ENCODE measurements at places on chromosomes 12 and 14.

DNA sequence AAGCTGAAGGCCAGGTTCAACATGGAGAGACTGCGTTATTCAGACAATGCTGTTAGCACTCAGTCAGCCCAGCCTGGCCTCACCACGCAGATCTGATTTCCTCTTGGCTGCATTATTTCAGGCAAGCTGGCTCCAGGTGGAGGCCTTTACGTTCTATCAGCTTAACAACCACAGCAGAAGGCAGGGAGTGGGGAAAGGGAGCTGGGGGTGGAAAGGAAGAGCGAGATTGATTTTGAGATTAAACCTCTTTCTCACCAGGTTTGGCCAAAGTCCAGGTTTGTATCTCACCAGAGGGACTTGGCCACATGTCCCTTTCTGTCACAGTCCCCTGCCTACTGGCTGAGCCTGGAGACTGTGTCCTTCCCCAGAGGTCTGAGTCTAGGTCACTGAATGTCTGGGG, 543.7 kb upstream of the TMEM132C start:
- no peak for DNase-seq

GRCh38 chr12:119692997-119693396, 25.1 kb downstream of the PRKAB1 start:
- no peak for DNase-seq

- no peak for DNase-seq
These were observed 60.4 kb downstream of the ANAPC7 start for GRCh38 chr12:110343114-110343513.

DNA sequence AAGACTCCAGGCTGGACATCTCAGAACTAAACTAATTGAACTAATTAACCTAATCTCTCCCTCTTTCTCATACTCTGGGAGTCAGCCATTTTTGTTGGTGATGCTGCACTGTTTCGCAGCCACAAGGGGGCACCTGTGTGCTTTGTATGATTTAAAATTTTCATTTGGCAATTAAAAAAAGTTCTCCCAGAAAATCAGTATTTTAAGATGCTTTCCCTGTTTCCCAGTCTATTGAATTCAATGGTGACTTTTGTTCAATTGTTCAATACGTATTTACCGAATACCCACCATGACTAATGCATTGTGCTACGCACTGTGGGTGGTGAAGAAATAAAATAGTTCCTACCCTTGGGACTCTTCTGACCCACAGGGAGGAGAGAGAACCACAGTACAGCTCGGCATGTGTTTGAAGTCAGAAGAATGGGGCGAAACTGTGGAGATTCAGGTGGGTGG, 63.7 kb downstream of the ZNF664 start:
- peak; percentile 51 for DNase-seq

DNA sequence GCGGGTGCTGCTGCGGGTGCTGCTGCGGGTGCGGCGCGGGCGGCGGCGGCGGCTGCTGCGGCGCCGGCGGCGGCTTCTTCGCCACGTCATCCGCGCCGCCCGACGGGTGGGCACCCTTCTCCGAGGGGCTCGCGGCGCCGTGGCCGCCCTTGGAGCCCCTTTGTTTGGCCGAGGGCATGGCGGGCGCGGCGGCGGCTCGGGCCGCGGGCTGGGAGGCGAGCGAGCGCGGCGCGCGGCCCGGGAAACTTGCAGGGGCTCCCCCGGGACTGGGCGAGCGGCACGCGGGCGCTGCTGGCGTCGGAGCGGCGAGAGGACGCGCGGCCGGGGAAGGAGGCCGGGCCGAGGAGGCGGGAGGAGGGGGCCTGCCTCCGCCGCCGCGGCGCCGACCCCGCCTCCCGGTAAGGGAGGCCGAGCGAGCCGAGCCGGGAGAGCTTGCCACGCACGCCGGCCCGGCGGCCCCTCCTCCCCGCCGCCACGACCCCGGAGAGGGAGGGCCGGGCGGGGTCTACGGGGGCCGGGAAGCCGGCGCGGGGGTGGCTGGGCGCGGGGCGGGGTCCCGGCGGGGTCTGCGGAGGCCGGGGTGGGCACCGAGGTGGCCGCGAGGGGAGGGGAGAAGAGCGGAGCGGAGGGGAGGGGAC, at the start of gene CKAP4:
CKAP4 (minus strand) TSS at position 347 of the 638 bp plus-strand sequence; CDS start at position 178, 169 bp downstream.
- DNase-seq = peak; percentile 47

DNA sequence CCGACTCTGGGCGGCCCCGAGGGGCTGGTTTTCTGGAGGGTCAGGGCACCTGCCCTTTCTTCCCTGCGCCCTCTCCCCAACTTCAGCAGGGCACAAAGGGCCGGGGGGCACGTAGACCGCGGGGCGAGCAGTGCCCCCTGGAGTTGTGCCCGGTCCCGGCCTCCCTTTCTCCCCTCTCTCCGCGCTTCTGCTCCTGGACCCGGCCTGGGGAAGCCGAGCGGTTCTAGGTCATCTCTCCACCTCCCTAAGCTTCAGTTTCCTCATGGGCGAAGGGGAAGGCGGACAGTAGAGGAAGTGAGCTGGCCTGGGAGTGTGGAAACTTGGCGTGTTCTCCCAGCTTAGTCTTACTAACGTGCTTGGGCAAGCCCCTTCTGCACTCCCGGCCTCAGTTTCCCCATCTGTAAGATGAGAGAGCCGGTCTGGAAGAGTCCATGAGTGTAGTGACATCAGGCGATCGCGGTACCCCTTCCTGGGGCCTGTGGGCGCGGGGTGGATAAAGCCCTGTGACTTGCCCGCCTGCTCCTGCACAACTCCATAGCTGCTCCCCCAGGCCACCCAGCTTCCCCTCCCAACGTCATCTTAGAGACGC, 158.6 kb upstream of the PARP11 start:
- no peak for DNase-seq

DNA sequence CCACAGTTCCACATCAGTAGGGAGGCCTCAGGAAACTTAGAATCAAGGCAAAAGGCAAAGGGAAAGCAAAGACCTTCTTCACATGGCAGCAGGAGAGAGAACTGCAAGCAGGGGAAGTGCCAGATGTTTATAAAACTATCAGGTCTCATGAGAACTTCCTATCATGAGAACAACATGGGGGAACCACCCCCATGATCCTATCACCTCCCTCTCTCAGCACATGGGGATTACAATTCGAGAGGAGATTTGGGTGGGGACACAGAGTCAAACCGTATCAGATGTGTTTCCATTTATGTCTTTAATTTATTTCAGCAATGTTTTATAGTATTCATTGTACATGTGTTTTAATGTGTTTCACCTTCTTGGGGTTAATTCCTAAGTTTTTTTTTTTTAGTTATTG, 25.8 kb downstream of the METAP2 start:
- no peak for DNase-seq

GRCh38 chr12:25421651-25422167, 131.4 kb downstream of the LMNTD1 start:
- DNase-seq = no peak

GRCh38 chr12:105911966-105912365, 226.8 kb downstream of the NUAK1 start:
- no peak for DNase-seq

DNA sequence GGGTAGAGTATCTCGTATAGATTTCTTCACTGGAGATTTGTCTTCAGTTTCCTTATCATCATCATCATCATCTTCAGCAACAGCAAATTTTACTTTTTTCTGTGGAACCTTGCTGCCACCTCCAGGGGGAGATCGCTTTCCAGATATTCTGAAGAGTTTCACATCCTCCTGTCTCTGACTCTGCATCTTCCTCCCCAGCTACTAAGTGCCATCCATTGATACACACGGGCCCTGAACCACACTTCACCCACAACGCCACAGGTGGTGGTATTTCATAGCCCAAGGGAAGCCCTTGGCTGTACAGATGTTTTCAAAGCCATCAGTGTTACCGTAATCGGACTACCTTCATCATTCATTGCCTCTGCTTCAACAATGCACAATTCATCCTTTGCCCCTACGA, 82.2 kb downstream of the PPP2R5C start:
- peak; percentile 77 for DNase-seq

- no peak for DNase-seq
These were observed 1.0 kb downstream of the PRPF39 start for GRCh38 chr14:45084946-45085346.

DNA sequence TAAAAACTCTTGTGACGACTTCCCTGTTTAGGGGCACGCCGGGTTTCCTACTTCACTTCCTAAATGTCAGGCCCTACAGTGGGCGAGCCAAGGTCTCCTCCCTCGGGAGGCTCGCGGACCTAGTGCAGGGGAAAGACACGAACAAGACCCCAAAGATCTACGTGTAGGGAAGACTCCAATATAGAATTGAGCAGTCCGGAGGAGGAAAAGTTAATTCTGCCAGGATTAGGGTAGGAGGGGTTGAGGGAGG, 564 bp downstream of the ATXN3 start:
- DNase-seq = peak; percentile 14

- no peak for DNase-seq
These were observed 62.6 kb upstream of the NTF3 start for GRCh38 chr12:5369298-5369697.

DNA sequence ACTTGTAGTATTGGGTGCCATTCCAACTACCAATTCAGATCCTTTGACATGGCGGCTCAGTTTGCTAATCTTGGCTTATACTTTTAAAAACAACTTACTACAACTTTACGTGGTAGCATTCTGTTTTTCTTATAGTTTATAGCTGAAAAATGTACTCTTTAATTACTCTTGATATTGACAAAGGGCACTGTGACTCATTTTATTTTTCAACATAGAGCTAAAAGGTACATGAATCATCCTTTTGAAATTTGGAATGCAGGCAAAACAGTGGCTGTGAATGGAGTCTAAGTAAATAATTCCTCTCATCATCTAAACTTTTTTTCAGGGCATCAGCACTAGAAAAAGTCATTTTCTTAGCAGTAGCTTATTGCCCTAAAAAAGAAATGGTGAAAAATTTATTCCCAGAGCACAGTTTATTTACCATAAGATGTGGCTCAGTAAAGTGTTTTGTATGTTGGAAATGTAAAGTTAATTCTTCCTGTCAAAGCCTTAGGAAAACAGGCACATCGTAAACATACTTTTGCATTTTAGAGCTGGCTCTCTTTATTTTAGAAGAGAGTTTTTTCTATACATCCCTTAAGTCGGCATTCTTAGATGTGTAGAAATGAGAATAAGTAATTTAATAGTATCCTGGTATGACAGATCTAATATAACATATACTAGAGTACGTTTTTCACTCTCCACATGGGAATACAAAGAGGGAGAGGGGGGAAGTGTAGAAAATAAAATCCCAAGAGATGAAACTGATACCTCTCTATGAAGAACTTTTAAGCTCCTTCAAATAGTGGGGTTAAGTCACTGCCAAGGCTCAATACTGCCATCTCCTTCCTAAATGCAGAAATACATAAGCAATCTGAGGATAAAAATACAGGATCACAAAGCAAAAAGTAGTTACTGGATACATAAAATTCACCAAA, 55.2 kb downstream of the SLC25A21 start:
- no peak for DNase-seq

- DNase-seq = peak; percentile 37
These were observed 94.6 kb upstream of the MUCL1 start for GRCh38 chr12:54759751-54760150.

DNA sequence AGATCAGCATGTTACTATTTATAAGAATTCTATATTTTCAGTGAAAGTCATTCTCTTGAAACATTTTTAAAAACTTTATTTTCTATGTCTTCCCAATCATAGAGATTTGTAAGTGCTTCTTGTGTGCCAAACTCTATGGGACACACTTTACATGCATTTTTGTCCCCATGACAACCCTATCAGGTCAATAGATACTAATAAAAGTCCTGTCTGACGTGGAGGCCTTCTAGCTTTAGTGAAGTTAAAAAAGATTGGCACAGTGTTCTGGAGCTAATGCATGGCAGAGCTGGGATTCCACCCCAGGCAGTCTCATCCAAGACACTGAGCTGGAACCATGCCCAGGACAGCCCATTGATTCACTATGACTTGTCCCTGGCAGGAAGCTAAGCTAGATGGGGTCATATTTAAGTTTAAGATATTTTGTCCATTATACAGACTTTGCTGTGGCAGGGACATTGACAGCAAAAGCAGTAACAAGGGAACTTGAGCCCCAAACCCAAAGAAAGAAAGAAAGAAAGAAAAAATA, 28.1 kb downstream of the TTC6 start:
- no peak for DNase-seq

GRCh38 chr12:22686193-22686592, 61.2 kb downstream of the ETNK1 start:
- no peak for DNase-seq

GRCh38 chr12:10072131-10072530, 26.7 kb downstream of the CLEC1A start:
- no peak for DNase-seq

- DNase-seq = no peak
These were observed 13.4 kb downstream of the HECTD4 start for GRCh38 chr12:112368856-112369255.

DNA sequence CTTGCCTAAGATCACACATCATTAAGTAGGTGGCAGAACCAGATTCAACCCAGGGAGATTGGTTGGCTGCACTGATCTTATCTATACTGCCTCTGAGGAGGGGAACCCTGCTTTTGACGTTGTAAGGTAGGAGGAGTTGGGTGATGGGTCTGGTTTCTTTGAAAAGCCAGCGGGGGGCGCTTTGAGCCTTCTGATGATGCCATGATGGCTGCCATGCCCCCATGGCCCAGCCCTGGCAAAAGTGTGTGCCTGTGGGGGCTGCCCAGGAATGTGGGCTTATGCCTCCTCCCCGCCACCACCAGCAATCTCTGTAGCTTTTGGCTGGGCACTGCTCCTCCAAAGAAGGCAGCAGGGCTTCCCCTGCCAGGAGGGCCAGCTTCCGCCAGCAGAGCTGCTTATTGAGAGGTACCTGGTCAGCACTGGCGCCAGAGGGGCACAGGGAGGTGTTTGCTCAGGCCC, 224.3 kb downstream of the SLC41A2 start:
- DNase-seq = peak; percentile 63

- DNase-seq = no peak
These were observed 449.4 kb upstream of the PRICKLE1 start for GRCh38 chr12:43038991-43039390.

- DNase-seq = no peak
These were observed 682 bp downstream of the FLRT2 start for GRCh38 chr14:85530626-85531025.

GRCh38 chr12:94832780-94833681, 170.5 kb downstream of the NDUFA12 start:
- DNase-seq = no peak

- DNase-seq = no peak
These were observed 149.2 kb upstream of the FBXO33 start for GRCh38 chr14:39581474-39581873.

DNA sequence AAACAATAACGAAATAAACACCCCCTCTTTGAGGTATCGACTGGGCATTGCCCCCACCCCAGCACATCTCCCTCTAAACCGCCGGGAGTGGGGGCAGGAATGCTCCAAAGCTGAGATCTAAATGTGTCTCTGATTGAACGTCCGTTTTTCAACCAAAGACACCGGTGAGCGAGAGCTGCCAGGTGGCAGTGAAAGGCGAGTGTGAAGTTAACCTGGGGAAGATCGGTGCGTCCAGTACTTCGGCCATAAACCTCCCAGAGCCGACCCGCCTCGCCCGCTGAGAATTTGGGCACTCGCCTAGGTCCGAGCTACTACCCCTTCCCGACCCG, 625 bp downstream of the ANGEL1 start:
- peak; percentile 24 for DNase-seq

GRCh38 chr14:56026506-56026905, 91.7 kb upstream of the PELI2 start:
- DNase-seq = no peak

GRCh38 chr12:25264114-25264513, 13.4 kb upstream of the KRAS start:
- DNase-seq = no peak

- DNase-seq = no peak
These were observed 53.1 kb downstream of the PDE3A start for GRCh38 chr12:20421421-20421820.

GRCh38 chr12:52221912-52222457, 11.1 kb upstream of the KRT7 start:
- peak; percentile 86 for DNase-seq
